ENCODE measurements at places on chromosomes 1 and 21. TPM values are rescaled to one million over a fixed set of nuclear protein-coding genes. Genes with fewer than 3 reads are reported as not detected.

- no peaks in the 10 kb centered on the region for H3K27me3 ChIP-seq
- H3K36me3 ChIP-seq, result peaks cover 8% of the 10 kb centered on the region
- H3K4me1 ChIP-seq, result peaks cover 5% of the 10 kb centered on the region
- DNase-seq, result no peak
These were observed 41.0 kb upstream of the IFFO2 start for GRCh38 chr1:18997508-18997907.

GRCh38 chr1:31524186-31524901 lies 52.0 kb upstream of the TINAGL1 start:
- H3K27me3 ChIP-seq, result no peaks in the 10 kb centered on the region
- H3K27ac ChIP-seq, result no peak overlapping the region
- no peaks in the 10 kb centered on the region for H3K4me1 ChIP-seq
- no peak for DNase-seq

DNA sequence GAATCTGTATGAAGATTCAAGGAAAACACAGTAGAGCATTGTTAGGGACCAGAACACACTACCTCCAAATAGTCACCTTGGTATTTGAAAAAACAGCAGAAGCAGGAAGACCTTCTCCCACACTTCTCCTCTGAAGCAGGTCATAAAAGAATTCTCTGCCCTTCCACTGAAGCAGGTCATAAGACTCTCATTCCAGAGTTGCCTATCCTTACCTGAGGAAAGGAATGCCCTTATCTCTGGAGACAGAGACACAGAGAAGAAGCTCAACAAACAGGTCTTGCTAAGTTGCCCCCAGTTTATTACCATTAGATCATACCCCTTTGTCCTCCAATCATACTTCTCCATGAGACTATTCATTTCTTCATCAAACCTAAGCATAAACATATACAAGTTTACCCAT lies 225.8 kb upstream of the TNR start:
- H3K4me3 ChIP-seq, result no peak overlapping the region
- DNase-seq, result no peak
- H3K36me3 ChIP-seq, result peaks cover 23% of the 10 kb centered on the region
- H3K27me3 ChIP-seq, result no peaks in the 10 kb centered on the region
- H3K4me1 ChIP-seq, result no peaks in the 10 kb centered on the region
- no peak overlapping the region for H3K27ac ChIP-seq

DNA sequence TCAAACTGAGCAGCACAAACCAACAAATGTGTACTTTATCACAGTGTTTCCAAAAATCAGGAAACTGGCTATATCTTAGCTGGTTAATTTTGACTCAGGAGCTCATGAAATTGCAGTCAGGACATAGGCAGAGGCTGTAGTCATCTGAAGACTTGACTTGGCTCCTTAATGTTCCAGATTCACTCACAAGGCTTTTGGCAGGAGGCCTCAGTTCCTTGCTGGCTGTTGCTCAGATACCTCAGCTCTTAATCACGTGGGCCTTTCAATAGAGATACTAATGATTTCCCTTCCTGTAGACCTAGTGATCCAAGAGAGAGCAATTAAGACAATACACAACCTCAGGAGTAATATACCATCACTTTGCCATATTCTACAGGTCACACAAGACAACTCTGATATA lies 537.7 kb downstream of the BRINP3 start:
- no peaks in the 10 kb centered on the region for H3K4me1 ChIP-seq
- no peaks in the 10 kb centered on the region for H3K36me3 ChIP-seq
- H3K27ac ChIP-seq, result no peak overlapping the region
- H3K27me3 ChIP-seq, result no peaks in the 10 kb centered on the region

- no peak for DNase-seq
- no peaks in the 10 kb centered on the region for H3K27me3 ChIP-seq
- no peak overlapping the region for H3K27ac ChIP-seq
- no peaks in the 10 kb centered on the region for H3K36me3 ChIP-seq
- no peak overlapping the region for H3K4me3 ChIP-seq
These were observed 398.1 kb upstream of the LYPLAL1 start for GRCh38 chr1:218775501-218776021.

GRCh38 chr1:91752324-91752723 lies 133.6 kb downstream of the TGFBR3 start:
- peaks cover 2% of the 10 kb centered on the region for H3K36me3 ChIP-seq
- H3K27me3 ChIP-seq, result no peaks in the 10 kb centered on the region
- peaks cover 42% of the 10 kb centered on the region for H3K4me1 ChIP-seq
- H3K4me3 ChIP-seq, result no peak overlapping the region
- DNase-seq, result peak; percentile 6
- peak overlapping the region; percentile 75 for H3K27ac ChIP-seq

- DNase-seq, result no peak
- no peaks in the 10 kb centered on the region for H3K4me1 ChIP-seq
- peaks cover 25% of the 10 kb centered on the region for H3K27me3 ChIP-seq
- no peaks in the 10 kb centered on the region for H3K36me3 ChIP-seq
- no peak overlapping the region for H3K27ac ChIP-seq
- H3K4me3 ChIP-seq, result no peak overlapping the region
These were observed 30.7 kb upstream of the CD34 start for GRCh38 chr1:207941665-207942064.

GRCh38 chr1:243253211-243253925 lies 1.7 kb downstream of the CEP170 start:
- peaks cover 35% of the 10 kb centered on the region for H3K4me1 ChIP-seq
- no peak for DNase-seq
- no peaks in the 10 kb centered on the region for H3K27me3 ChIP-seq

GRCh38 chr1:91864017-91864700 lies 21.8 kb downstream of the TGFBR3 start:
- peaks cover 2% of the 10 kb centered on the region for H3K4me1 ChIP-seq
- no peaks in the 10 kb centered on the region for H3K27me3 ChIP-seq
- no peak for DNase-seq
- no peak overlapping the region for H3K4me3 ChIP-seq

ZMPSTE24 gene
- total RNA-seq, result 39.6 TPM

TGFB2 gene
- total RNA-seq, result not detected

BCAS2 gene
- total RNA-seq, result 69.1 TPM

FABP3 gene
- not detected for total RNA-seq

MYBPH gene
- not detected for total RNA-seq

All from activated naive CD8-positive, alpha-beta T cell treated with anti-CD3 and anti-CD28 coated beads for 36 hours (primary cell).